OCI-LY7 (cell line): ENCODE measurements at places on chromosomes 7 and 10. TPM values are rescaled to one million over a fixed set of nuclear protein-coding genes. Genes with fewer than 3 reads are reported as not detected.

DNA sequence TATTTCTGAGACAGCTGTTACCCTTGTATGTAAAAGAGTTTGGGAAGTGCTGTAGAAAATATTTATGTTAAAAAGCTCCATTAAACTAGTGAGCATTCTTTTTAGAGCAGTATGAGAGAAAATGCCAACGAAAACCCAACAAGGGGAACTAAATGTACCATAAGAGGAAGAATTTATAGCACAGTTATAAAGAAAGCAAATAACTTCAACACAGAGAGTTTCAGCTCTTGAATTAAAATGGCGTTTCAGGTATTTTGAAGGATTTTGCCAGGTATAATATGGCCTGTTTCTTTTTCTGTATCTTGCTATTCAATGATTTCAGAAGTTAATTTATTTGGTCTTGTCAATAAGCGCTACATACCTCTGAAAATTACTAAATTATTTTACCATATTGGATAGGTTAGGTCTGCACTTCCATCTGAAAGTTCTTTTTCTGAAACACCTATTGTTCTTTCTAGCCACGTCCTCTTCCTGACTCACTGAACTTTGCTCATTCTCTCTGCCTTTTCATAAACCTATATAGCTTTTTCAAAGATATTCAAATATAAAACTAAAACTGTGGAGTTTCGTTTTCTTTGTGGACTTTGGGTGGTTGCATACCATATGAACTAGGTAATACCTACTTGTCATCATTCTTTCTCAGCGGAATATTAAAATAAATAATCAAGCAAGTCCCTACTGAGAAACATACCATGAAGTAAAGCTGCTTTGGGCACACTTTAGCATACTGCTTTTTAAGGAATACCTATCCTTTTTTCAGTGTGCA is 136.1 kb downstream of the SEMA3A start:
- DNase-seq = no peak

- DNase-seq = no peak
These were observed 72.7 kb downstream of the RGS10 start for GRCh38 chr10:119469846-119470245.

Gene ZNF503
- not detected in 2 replicates for total RNA-seq

DNA sequence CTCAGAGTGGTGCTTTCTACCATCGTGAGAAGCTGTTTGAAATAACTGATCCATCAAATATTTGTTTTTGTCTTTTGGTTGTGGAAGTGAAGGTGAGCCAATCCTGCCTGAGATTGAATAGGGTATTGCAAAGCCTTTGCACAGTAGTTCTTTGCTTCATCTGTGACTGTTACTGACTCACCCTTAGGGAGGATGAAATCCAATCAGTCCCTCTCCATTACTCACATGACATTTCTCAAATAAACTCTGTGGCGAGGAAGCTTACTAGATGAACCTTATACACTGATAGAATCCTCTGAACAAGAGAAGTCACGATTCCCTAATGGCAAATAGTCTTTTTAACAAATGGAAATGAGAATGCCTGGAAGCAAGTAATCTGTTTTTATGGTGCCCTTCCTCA is 31.9 kb downstream of the HEPACAM2 start:
- no peak for DNase-seq

Gene SEPTIN14
- not detected in 2 replicates for total RNA-seq

- DNase-seq = no peak
These were observed 227.0 kb downstream of the ANK3 start for GRCh38 chr10:60162631-60163030.

- DNase-seq = no peak
These were observed 13.0 kb downstream of the NOBOX start for GRCh38 chr7:144390481-144390880.

GRCh38 chr7:55570218-55570873 is 2.0 kb downstream of the VOPP1 start:
- peak; percentile 32 for DNase-seq
